T-helper 22 cell (primary cell): ENCODE measurements at places on chromosomes 5 and 9.

GRCh38 chr5:173233347-173234128 is 1.5 kb downstream of the NKX2-5 start:
- no peak for DNase-seq

DNA sequence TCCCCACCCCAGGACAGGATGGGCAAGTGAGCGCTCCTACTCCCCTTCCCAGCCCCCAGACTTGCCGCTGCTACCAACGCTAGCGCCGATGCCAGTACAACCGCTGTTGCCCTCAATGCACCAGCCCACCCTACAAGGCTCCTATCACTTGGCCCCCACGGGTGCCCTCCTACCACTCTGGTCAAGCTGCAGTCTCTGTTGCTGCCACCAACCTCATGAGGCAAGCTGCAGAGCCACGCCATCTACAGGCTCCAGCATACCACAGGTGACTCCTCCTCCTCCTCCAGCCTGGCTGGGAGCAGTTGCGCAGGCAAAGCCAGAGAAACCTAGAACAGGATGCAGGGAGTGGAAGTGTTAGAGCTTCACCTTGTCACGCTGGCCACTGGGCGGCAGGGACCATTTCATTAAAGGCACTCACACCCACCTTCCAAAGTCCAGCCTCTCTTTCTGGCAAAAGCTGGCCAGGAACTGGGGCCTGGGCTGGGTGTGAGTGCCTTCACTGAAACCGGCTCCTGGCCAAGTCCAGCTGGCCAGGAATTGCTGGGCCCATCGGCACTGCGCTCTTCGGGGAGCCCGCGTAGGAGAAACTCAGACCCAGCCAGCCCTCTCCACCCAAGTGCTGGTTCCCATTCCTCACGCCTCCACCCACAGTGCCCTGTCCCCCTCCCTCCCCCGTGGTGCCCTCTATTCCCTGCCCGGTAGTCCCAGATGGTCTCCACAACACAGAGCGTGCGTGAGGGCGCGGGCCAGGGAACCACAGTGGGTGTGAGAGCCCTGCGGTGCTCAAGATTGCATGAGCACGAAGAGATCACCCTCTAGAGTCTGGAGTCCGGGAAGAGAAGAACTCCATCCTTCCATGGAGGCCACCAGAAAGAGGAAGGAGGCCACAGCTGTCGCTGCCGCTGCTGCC is 1.6 kb upstream of the PCAT7 start:
- DNase-seq = no peak

- no peak for DNase-seq
Observed at GRCh38 chr9:13158986-13159385, 120.5 kb downstream of the MPDZ start.

GRCh38 chr5:51652980-51653379 is 269.7 kb downstream of the ISL1 start:
- DNase-seq = no peak

- no peak for DNase-seq
Observed at GRCh38 chr5:144198386-144198785, 27.7 kb downstream of the KCTD16 start.
